Stimulated activated CD8-positive, alpha-beta memory T cell treated with anti-CD3 and anti-CD28 coated beads, Interleukin-4, amount 100 ng/mL, for 1 hour (primary cell): ENCODE measurements at places on chromosomes 12 and 14.

GRCh38 chr12:82948491-82948890, 261.8 kb downstream of the TMTC2 start:
- no peak for DNase-seq

- no peak for DNase-seq
Observed at GRCh38 chr14:70658899-70659298, 17.2 kb downstream of the TTC9 start.

GRCh38 chr14:106372870-106373652, 846.7 kb downstream of the TMEM121 start:
- peak; percentile 50 for DNase-seq

DNA sequence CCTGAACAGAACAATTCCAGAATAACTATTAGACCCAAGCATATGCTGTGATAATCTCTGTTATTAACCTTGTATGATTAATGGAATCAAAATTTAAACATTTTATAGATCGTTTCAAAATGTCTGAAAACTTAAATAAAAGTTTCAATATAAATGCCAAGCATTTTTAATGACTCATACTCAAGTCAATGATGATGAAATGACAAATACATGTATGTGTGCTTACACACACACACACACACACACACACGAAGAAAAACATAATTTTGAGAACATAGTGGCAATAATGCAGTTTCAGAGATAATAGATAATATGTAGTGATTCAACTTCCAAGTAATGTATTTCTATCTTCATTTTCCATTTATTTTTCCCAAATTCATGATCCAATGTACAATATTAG, 384.9 kb upstream of the FOXG1 start:
- no peak for DNase-seq

DNA sequence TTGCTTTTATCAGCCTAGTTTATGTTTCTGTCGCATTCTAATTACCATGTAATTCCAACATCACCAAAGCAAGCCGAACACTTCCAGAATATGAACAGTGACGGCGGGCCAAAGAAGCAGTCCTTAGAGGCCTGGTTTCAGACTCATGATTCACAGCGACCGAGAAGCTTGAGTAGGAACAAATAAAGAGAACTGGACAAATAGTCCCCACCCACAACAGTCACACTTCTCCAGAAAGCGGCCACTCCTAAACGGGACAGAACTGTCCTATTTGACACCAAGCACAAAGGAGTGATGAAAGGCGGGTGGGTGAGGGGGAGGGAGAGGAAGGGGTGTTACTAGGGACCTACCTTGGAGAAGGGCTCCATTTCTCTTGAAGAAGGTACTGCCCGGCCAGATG, 136.4 kb downstream of the FOXN3 start:
- no peak for DNase-seq

GRCh38 chr12:80756875-80757274, 40.2 kb downstream of the MYF5 start:
- DNase-seq, result no peak

GRCh38 chr14:79320561-79320960, 890.7 kb downstream of the DIO2 start:
- no peak for DNase-seq

DNA sequence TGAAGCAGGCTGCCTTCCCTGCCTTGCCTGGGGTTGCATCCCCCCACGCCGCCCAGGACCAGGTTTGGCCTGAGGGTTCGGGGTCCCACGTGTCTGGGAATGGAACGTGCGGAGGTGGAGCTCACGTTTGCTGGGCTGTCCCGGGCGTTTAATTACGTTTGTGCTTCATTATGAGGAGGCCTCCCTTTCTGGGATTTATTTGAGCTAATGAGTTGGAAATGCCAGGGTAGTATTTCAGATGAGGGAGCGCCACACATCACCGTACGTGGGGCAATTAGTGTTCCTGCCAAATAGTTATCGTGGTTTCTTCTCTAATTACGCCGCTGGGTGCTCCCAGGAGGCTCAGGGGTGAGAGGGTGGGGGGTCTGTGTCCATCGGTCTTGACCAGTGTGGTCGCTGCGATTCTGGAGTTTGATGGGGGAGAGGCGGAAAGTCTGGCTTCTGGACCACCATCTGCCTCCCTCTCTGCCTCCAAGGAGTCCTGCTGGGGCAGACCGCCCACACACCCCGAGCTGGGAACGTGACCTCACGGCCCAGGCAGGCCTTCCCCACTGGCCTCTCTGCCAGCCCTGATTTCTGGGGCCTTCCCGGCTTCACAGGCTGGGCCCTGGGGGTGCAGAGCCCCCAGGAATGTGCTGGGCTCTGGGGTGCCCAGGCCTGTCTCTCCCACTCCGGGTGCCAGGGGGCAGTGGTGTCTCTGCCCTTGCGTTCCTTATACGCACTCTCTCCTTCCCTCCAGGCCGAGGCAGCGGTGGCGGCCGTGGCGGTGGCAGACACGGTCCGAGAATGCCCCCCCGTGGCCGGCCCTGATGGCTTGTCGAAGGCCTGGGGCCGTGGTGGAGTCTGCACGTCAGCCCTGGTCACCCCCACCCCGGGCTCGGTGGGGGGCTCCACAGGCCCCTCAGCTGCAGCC, 18.9 kb downstream of the KIF26A start:
- no peak for DNase-seq

- DNase-seq, result no peak
Observed at GRCh38 chr12:92519284-92519683, 183.5 kb upstream of the PLEKHG7 start.

DNA sequence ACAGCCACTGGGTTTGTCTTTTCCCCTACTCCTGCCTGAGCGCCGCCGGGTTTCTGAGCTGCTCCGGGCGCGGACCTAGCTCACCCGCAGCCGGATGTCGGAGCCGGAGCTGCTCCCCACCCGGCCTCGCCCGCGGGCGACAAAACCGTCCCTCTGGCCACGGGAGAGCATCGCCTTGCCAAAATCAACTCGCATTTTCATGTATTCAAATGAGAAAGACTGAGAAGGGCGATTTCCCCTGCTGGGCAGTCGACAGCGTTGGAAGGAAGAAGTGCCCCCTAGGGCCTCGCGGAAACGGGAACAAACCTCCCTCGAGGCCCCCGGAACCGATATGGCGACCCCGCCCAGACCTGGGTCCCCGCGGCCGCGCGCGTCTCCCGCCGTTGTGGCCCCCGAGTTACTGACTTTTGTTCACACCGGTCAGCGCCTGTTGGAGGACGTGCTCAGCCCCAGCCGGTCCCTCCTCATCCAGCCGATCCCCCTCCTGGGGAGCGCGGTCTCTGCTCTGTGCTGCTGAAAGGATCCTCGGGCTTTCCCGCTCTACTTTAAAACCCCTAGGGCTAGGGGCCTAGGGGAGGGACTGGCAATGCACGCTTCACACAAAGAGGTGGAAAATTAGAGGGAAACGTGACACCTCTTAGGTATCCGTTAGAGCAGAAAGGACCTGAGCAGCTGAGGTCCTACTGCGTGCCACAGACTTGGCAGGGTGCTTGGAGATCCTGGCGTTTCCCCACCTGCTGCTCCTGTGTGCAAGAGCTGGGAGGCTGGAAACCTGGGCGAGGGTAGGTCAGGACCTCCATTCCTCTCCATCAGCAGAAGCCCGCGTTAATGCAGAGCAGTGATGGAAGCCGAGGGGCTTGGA, 4.3 kb downstream of the TTC6 start:
- DNase-seq, result no peak
